ENCODE measurements at places on chromosomes 5 and 9.

DNA sequence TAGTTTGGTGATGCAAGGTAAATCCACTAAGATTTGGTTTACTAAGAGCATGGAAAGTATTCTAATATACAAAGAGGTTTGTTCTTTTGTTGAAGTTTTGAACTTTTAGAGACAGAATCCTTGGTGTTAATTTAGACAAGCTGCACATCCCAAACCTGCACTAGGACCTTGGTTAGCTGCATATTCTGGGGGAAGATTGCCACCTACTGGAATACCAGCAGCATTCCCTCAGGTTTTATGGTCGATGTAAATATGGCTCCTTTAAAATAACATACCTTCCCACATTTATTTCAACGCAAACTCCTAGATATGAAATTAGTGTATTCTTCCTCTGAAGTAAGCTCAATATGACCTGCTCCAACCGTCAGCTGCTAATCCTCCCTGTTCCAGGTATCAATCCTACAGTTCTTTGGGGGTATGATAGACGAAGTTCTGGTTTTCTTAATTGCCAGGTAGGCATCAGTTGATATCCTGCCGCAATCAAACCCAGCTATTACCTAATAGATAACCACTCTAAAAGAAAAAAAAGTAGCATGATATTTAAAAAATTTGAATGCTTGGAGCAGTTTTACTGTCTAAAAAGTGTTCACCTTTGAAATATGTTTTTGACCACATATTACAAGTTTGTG is 624.1 kb downstream of the ISL1 start:
- DNase-seq = no peak

DNA sequence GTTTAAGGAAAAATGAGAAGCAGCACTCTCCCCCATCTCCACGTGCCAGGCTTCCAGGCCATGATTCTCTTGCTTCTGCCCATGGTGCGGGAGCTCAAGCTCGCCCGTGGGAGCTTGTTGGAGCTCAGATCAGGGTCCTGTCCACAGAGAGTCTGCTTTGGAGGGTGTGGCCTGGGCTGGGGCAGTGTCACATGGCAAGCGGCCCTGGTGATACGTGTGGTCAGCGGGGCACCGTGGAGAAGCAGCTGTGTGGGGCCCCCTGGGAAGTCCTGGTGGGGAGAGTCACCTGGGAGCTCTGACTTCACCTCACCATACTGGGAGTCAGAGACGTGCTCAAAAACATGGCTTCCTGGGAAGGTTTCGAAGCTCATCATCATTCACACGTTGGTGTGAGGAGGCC is 275.3 kb downstream of the GADD45G start:
- DNase-seq = no peak

DNA sequence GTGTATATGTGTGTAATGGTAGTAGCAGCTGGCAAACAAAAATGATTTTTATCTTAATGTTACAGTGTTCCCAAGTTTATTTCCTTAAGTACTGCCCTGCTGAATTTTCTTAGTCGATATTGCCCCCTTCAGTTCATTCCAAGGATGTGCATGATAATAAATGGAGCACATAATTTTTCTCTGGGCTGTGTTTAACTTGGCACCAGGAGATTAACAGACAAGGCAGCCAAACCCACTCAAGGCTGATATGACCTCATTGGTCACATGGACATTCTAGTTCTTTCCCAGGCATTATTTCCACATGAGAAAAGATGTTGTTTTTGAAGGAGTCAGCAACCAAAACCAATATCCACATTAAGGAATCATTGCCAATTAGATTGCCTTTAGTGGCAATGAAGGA is 61.8 kb downstream of the COX7C start:
- DNase-seq = no peak

GRCh38 chr9:70405808-70406433 is 8.5 kb downstream of the KLF9 start:
- no peak for DNase-seq

DNA sequence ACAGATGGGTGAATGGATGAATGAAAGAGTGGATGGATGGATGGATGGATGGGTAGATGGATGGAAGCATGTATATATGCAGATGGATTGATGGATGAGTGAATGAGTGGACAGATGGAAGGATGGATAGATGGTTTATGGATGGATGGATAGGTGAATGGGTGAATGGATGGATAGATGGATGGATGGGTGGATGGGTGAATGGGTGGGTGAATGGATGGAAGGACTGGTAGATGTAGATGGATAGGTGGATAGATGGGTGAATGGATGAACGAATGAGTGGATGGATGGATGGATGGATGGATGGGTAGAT is 85.1 kb downstream of the COL5A1 start:
- no peak for DNase-seq

DNA sequence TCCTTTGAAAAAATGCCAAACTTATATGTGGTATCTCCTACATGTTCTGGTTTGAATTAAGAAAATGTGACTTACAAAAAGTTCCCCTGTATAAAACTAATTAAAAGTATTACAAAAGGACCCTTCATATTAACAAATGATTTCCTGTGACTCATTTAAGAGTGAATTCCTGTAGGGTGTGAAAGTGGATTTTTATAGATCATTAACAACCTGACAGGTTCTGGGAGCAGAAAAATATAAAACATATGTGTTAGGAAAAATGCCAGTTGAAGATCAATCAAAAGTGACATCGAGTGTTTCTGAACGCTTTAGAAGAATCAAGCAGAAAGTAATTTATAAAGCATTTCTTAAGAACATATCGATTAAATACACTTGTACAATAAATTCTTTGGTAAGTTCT is 35.5 kb downstream of the CAMK4 start:
- DNase-seq = no peak

Measured in activated naive CD4-positive, alpha-beta T cell treated with anti-CD3 and anti-CD28 coated beads for 36 hours (primary cell).